ENCODE measurements at places on chromosomes 1 and 21.

- DNase-seq = peak; percentile 48
Observed at GRCh38 chr1:235331401-235331800, 3.0 kb downstream of the GGPS1 start.

DNA sequence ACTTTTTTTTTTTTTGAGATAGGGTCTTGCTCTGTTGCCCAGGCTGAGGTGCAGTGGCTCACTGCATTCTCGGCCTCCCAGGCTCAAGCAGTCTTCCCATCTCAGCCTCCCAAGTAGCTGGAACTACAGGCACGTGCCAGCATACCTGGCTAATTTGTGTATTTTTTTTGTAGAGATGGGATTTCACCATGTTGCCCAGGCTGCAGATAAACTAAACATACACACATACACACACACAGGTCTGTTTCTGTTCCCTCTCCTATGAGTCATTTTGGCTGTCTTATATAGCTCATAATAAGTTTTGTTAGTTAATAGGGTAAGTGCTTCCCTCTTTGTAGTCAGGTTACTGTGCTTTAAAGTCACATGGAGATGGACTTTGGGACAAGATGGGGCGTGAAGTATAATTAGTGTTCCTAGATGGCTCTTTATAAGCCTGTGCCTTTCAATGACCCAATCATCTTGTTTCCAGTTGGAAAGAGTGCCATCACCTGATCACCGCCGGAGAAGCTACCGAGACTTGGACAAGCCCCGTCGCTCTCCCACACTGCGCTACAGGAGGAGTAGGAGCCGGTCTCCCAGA is 9.1 kb downstream of the PRPF38A start:
- no peak for DNase-seq

GRCh38 chr1:186375929-186376319 is 286 bp downstream of the ODR4 start:
- DNase-seq = no peak

GRCh38 chr1:151539321-151540020 is 638 bp upstream of the TUFT1 start:
- DNase-seq = peak; percentile 77

- no peak for DNase-seq
Observed at GRCh38 chr1:13708380-13708982, 8.5 kb downstream of the PRDM2 start.

- no peak for DNase-seq
Observed at GRCh38 chr1:30323841-30324240, 399.5 kb downstream of the MATN1 start.

GRCh38 chr1:4974981-4975685 is 320.7 kb downstream of the AJAP1 start:
- DNase-seq = no peak

- DNase-seq = no peak
Observed at GRCh38 chr21:35390013-35390776, 341.1 kb upstream of the RUNX1 start.

- no peak for DNase-seq
Observed at GRCh38 chr1:153426809-153427208, 10.5 kb downstream of the S100A7A start.

DNA sequence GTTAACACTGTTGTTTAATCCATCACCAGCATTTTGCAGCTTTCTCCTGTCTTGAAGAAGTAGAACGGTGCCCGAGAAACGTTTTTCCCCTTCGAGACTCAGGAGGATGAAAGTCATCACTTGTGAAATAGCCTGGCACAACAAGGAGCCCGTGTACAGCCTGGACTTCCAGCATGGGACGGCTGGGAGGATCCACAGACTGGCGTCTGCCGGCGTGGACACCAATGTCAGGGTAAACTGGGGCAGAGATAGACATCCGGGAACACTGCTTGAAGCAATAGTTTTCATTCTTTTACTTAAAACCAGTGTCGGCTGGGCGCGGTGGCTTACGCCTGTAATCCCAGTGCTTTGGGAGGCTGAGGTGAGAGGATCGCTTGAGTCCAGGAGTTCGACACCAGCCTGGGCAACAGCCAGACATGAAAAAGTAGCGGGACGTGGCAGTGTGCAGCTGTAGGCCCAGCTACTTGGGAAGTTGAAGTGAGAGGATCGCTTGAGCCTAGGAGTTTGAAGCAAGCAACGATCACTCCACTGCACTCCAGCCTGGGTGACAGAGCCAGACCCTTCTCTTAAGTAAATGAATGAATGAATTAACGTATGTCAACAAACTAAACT is 945 bp downstream of the CHAF1B start:
- no peak for DNase-seq

DNA sequence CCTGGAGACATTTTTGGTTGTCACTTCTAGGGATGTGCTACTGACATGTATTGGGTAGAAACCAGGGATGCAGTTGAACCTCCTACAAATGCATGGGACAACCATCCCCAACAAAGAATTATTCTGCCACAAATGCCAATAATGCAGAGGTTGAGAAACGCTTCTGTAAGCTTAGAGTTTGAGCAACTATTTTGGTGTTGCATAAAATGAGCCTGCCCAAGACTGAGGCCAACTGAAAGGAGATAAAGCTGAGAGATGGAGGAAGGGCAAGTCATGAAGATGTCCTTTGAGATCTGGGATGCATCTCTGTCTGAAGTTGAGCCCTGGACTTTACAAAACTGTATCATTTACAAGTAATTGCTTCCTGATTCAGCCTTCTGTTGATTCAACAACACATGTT is 106.9 kb downstream of the KCNJ15 start:
- no peak for DNase-seq

DNA sequence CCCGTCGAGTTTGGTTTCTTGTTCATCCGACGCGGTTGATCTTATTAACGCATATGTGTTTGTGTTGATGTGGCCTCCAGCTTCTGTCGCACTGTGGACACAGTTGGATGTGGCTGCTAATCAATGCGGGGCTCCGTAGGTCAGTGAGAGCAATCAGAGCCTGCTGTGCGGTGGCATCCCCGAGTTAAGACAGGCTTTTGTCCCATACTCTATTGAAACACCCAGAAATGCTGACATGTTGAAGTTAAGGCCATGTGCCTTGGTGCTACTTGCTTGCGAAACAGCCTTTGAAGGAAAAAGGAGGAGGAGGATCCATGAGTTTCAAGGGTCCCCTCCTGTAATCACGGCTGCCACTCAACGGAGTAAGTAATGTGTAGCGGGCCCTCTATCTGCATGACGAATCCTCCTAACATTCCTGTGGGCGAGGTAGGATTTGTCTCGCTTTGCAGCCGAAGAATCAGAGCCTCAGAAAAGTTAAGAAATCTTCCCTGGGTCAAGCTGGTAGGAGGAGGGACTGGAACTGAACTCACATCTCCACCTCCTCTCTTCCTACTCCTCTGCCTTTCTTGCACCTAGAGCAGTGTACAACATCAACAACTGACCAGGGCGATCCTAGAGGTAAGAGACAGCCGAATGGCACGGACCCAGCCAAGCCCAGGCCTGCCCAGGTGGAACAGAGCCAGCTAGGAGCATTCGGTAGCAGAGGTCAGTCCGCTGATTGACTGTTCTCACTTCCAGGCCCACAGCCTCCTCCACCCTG is 19.5 kb downstream of the PDE9A start:
- DNase-seq = no peak

GRCh38 chr1:22789356-22789994 is 78.8 kb downstream of the EPHB2 start:
- no peak for DNase-seq

DNA sequence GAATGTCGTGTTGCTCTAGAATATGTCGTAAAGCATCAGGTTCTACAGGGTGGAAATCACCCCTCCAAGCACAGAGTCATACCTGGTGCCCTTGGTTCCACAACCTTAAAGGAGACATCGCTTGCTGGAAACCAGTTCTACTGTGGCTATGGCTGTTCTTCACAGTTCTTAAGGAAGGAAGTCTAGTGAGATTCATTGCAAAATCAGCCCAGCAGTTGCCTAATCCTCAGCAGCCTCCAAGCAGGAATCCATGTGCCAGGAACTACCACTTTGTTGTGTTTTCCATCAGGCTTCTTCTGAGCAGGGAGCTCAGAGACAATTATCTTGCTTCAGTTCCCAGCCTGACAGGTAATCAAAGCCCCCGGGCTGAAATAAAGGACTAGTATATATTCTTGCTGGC is 45.0 kb upstream of the SLC35F3 start:
- DNase-seq = no peak

GRCh38 chr21:18646116-18646515 is 242.5 kb upstream of the TMPRSS15 start:
- no peak for DNase-seq

DNA sequence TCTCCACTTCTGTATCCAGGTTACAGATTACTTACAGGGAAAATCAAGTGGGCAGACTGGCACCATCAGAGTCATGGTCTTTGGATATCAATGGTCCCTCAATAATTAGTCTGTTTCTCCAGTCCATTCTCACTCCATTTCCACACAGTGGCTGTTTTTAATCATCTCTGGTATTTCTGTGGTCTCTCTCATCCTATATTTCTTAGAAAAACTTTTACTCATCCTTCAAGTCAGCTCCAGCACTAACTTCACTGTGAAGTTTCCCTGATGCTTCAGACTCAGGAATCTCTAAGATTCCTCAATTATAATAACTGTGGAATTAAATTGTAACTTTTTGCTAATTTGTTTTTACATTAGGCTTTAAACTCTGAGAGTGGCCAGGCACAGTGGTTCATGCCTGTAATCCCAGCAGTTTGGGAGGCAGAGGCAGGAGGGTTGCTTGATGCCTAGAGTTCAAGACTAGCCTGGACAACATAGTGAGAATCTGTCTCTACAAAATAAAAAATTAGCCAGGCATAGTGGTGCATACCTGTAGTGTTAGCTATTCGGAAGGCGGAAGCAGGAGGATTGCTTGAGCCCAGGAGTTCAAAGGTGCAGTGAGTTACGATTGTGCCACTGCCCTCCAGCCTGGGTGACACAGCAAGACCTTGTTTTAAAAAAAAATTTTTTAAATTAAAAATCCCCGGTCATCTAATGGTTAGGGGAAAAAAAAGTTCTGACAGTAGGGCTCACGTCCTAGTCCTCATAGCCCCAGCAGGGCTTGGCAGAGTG is 10.6 kb downstream of the CD160 start:
- no peak for DNase-seq

GRCh38 chr1:34740161-34740868 is 14.5 kb upstream of the GJB5 start:
- DNase-seq = no peak

DNA sequence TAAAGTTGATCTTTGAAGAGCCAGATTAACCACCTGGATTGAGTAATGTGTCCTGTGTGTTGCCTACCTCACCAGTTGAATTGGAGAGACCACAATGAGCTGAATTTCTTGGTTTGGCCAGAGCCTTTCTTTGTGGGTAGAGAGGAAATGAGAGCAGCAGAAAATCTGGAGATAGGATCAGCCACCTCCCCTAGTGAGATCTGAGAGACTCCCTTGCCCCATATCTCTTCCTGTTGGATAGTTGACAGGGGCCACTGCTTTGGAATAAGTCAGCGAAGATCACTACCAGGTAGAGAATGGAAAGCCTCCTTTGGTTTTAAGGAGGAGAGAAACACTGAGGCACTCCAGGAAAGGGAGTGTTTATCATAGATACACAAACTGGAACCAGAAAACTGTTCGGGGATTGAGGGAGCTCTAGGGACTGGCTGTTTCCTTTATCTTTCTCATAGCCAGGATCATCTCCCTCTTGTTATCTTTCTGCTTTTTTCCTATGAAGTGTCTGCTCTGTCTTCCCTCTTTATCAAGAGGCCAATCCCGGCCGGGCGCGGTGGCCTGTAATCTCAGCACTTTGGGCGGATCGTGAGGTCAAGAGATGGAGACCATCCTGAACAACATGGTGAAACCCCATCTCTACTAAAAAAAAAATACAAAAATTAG is 21.3 kb upstream of the ZNF326 start:
- no peak for DNase-seq

DNA sequence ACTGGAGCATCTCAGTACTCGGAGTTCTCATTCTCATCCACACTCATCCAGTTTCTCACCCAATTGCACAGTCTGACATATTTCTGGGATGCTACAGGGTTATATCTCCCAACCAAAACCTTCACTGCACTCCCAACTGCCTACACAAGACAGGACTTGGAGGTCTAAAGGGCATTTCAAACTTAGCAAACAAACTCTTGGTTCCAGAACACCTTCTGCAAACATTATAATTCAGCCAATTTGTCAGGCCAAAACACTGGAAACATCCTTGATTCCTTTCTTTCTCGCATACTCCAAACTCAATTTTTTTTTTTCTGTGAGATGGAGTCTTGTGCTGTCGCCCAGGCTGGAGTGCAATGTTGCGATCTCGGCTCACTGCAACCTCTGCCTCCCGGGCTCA is 7.9 kb downstream of the SLAMF1 start:
- DNase-seq = no peak

DNA sequence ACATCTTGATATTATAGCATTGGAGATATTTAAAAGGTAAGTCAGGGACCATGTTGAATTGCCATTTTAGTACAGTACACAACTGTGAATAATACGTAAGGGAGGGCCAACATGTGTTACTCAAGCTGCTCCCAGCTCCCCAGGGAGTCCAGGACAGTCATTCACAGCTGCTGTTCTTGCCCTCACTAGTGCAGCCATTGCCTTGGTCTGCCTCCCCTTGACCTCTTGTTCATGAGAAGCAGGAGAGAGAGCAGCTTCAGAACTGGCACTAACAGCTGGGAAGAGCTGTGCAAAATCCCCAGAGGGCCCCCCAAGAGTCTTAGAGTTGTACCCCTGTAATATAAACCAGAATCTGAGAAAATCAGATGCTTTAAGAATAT is 16.4 kb downstream of the TCEANC2 start:
- no peak for DNase-seq

DNA sequence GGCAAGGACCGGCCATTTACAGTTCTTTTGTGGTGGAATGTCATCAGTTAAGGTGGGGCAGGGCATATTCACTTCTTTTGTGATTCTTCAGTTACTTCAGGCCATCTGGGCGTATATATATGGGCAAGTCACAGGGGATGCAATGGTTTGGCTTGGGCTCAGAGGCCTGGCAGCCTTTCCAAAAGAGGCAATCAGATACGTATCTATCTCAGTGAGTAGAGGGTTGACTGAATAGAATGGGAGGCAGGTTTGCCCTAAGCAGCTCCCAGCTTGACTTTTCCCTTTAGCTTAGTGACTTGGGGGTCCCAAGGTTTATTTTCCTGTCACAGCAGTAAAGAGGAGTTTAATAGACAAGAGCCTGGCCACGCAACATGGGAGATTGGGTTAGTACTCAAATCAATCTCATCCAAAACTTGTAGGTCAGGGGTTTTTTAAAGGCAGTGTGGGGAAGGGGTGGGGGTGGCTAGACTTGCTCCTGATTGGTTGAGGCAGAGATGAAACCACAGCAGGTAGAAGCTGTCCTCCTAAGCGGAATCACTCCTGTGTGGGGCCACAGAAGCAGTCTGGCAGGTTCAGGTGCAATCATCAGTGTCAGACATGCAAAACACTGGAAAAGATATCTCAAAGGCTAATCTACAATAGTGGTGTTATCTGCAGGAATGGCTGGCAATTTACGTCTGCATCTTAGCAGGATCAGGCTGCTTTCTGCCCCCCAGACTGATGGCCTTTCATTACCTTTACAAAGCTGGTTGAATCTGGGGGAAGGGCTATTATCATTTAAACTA is 112.9 kb downstream of the TLR5 start:
- no peak for DNase-seq

DNA sequence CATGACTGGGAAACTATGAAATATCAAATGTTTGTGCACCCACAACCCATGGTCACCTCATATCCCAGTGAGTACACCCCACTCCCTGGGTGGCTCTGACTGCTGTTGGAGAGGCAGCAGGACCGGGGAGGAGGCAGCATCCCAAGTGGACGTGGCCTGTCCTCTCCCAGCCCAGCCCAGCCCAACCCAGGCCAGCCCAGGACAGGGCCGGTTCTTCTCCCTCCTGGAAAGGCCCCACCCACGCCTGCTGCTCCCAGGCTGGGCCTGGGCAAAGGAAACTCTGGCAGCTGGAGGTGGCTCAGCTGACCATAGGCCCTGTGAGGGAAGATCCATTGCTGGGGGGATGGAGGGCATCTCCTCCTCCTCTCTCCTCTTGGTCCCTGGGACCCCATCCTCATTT is 19.1 kb downstream of the MATN1 start:
- DNase-seq = no peak

Data from CD14-positive monocyte (primary cell).